ENCODE measurements at places on chromosomes 2 and 18.

DNA sequence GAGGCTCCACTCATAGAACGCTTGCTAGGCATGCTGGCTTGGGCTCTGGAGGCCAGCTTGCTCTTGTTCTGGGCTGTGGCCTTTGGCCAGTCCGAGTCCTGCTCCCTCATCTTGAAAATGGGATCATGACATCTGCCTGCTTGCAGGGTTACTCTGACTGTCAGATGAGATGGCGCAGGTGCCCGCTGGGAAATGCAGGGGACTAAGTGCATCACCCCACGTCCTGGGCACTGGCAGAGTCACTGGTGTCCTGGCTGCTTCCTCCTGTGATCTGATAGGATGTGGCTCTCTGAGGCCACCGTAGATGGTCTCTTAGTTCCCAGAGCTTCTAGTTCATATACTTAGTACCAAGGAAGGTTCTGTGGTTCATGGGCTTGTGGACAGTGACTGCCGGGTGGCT lies 18.5 kb downstream of the LDLRAD4 start:
- DNase-seq, result no peak

DNA sequence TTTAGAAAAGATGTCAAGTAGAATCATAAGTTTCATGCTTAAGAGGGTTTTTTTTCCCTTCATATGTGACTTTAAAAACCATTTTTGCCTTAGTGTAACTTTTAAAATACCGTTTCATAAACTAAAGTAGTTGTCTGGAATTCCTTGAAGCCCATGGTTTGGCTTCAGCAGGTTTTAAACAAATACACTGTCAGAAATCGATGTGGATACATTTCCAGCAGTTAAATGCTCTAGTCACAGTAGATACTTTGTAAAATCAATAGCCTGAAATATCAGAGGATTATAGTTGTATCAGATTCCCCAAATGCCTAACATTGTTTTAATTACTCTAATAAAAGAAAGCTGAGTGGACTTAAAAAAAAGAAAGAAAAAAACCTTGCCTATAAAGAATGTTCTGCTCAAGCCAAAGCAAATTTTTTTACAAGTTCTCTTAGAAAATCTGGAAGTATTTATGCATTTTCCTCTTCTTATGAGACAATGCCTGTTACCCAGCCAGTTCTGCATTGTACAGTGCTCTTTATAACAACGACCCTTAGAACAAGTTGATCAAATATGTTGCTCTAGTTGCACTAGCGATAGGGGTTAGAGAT lies 260.5 kb downstream of the LTBP1 start:
- no peak for DNase-seq

- no peak for DNase-seq
Measured at GRCh38 chr2:96547731-96548171, 11.2 kb downstream of the ARID5A start.

GRCh38 chr18:37403788-37404187 lies 161.8 kb downstream of the CELF4 start:
- no peak for DNase-seq

- DNase-seq, result no peak
Measured at GRCh38 chr2:44894058-44894457, 47.4 kb upstream of the SIX3 start.

Data from hematopoietic multipotent progenitor cell treated with erythropoietin and hydrocortisone succinate and interleukin-3 and kit ligand, for 6 days (in vitro differentiated cells).